ENCODE measurements at places on chromosomes 2 and 18.

- DNase-seq: no peak
Observed at GRCh38 chr2:219362524-219363164, 25.1 kb downstream of the DNPEP start.

GRCh38 chr2:2507417-2507997 is 176.4 kb upstream of the MYT1L start:
- no peak for DNase-seq

GRCh38 chr2:135030826-135031225 is 16.4 kb downstream of the MAP3K19 start:
- DNase-seq: no peak

- DNase-seq: no peak
Observed at GRCh38 chr2:16165518-16166326, 225.4 kb downstream of the MYCN start.

DNA sequence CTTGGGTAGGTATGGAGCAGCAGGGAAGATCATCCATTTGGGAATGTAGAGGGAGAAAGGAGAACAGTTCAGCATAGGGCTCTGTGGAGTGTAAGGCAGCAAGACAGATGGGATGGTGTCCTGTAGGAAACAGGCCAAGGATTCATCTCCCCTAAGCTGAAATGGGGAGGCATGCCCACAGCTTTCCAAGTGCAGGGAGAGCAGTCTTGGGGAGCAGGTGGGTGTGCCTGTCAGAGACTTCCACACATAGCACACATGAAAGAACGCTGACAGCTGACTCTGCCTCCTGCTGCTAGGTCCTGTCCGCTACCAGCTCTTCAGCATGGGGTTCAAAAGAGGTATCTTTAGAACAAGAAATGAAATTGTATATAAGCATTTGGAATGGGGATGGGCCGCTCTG is 9.0 kb downstream of the SETBP1 start:
- DNase-seq: no peak

DNA sequence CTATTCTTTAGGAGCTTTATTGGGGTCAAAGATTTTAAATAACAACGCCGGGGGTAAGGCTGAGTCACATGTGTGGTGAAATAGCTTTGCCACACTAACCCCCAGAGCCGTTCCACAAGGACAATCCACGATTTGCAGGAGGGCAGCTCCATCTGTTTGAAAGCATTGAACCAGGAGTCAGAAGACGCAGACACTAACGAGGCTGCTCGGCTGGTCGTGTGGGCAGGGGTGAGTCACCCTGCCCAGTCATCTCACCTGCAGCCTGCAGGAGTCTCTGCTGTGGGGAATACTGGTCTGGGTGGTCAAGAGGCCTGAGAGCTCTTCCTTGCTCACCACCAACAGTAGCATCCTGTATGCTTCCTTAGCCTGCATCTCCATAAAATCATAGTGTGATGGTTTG is 149.2 kb upstream of the NCK2 start:
- DNase-seq: no peak

DNA sequence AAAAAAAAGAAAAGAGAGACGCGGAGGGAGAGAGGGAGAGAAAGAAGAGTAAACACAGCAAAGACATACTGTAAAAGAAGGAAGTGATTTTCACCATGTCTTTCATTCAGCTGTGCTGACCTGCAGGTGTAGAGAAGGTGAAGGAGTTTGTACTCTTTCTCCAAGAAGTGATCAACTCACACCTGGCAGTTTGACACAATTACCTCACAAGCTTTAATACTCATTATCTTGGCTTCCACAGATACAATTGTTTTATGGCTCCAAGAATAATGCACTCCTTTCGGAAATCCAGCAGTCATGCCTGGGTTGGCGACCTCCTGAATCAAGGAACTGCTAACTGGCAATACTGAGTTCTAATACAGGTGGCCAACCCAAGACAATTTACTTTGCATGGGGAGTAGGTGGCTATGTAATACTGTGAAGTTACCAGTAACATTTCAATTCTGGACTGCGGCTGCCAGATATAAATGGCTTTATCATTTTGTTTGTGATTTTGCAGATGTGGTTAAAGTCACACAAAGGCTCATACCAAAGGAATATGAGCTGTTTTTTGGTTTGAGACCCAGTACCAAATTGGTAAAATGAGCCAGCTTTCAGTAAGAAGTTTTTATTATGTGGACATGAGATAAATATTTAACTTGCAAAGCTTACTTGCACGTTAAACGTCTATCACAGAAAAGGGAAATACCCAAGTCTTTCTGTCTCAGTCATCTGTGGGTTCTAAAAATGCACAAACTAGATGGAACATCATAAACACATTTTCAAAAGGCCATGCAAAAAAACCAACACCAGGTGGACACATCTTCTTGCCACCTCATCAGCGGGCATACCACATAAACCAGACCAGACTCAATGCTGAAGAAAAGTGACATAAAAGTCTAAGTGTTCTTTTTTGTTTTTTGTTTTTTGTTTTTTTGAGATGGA is 69.3 kb downstream of the NCKAP5 start:
- no peak for DNase-seq

DNA sequence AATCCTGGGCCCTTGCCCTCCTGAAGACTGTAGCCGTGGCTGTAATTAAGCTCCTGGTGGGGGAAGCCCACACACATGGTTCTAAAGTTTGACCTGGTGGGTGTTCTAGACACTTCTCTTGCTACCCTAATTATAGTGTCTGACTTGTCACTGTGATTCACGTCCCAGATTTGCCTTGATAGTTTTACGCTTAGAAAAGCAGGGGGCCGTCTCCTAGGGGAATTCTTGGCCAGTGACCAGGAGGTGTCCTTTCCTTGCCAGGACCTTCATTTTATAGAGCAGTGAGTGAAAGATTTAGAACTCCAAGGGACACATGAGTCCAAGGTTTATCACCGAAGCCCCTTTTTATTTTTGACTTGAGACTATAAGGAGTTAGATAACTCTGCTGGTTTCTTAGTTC is 9.0 kb downstream of the TMEM214 start:
- no peak for DNase-seq

GRCh38 chr2:238515377-238515776 is 88.7 kb downstream of the ASB1 start:
- no peak for DNase-seq

DNA sequence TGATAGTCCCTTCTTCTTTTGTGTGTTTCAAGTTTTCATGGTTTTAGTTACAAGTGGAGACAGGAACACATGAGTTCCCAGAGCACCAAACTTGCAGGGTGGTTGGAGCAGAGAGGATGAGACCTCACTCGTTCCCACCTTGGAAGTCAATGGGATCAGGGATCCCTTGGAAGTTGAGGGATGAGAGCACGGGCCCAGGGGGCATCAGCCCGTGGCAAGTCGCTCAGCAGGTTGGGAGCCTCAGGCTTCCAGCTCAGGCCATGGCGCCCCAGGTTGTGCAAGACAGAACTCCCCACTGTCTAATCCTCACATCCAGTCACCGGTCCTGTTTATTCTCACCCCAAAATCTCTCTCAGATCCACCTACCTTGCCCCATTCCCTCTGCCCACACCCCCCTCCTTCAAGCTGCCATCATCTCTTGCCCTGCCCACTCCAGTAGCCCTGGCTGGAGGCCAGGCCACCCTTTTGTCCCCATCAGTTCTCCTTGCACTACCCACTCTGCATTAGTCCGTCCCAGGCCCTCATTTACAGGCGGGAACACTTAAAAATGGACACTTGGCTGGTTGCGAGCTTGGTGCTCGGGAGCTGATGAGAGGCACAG is 37.6 kb upstream of the FOSL2 start:
- no peak for DNase-seq

DNA sequence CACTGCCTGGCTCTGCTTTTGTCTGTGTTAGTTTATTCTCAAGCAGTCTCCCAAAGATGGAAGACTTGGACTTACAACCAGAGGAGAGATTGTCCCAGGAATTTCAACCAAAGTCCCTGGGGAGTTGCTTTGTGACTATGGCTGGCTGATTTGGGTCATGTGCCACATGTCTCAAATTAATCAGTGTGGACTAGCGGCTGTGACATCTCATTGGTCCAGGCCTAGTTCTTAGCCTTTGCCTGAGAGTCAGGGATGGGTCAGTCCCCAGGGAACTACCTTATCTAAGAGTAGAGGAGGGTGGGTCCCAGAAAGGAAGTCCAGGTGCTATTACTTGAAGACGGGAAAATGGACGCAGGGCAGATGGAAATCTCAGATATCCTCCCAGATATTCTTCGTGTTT is 217.1 kb downstream of the ACKR3 start:
- no peak for DNase-seq

DNA sequence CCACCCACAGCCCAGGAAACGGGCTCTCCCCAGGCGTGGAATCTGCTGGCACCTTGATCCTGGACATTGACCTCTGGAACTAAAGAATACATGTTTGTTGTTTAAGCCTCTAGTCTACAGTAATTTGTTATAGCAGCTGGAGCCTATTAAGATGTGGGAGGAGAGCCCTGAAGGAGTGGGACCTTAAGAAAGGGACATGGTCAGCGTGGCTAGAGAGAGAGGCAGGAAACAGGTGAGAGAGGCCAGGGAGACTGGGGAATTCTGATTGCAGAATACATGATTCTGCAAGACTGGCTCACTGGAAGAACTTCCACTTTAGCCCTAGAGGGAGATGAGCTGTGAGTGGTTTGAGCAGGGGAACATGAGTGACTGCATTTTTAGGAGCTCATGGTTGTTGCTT is 83.2 kb downstream of the CD8B2 start:
- no peak for DNase-seq

DNA sequence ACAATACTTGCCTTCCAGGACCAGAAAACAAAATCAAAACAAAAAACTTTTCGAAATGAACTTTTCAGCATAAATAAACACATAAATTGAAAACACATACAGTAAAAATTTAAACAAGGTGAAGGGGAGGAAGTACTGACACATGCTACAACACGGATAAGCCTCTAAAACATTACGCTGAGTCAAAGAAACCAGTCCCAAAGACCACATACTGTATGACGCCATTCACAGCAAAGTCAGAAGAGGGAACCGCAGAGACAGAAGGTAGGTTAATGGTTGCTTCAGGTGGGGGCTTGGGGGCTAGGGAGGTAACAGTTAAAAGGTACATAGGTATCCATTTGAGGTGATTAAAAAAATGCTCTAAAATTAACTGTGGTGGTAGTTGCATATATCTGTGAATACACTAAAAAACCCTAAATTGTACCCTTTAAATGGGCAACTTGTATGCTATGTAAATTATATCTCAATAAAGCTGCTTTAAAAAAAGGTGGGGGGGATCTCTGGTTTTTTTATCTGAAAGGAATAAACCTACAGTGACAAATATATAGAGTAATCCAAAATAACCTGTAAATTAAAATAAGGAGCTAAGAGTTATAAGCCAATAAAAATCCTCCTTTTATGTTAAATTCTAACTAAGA is 7.1 kb downstream of the COX7A2L start:
- no peak for DNase-seq

- DNase-seq: no peak
Observed at GRCh38 chr18:3875376-3875775, 425.4 kb downstream of the TGIF1 start.

GRCh38 chr2:28544405-28544921 is 48.6 kb downstream of the PLB1 start:
- DNase-seq: no peak
